Cerebellar nuclear complex (tissue), 1 donor: ENCODE measurements at places on chromosomes 5 and 9.

- no peak for DNase-seq
These were observed 267.1 kb upstream of the GRIA1 start for GRCh38 chr5:153223376-153223775.

DNA sequence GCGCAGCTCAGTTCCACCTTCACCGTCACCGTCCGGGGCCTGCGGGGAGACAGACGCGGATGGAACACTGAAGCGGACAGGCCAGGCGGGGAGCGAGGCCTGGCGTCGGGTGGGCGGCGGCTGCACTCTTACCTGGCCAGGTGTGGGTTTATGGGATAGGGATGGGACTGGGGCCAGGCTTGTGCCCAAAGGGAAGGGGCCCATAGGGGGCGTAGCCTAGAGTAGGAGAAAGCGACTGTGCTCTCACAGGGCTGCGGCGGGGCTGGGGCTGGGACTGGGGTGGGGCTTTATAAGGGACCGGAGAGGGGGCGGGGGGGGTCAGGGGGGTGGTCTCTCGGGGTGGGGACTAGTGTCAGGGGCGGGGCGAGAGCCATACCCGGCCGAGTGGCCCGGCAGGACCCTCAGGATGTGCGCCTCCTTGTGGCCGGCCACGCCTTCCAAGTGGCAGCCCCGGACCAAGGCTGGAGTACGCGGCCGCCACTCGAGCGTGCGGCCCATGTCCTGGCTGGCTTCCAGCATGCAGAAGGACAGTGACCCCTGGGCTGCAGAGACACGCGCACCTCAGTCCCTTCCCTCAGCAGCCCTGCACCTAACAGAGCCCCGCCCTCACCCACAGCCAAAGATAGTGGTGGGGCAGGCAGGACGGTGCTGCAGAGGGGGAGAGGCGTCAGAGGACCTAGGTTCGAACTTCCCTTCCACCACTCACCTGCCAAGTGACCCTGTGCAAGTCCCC, 22.8 kb downstream of the FPGS start:
- DNase-seq: no peak

DNA sequence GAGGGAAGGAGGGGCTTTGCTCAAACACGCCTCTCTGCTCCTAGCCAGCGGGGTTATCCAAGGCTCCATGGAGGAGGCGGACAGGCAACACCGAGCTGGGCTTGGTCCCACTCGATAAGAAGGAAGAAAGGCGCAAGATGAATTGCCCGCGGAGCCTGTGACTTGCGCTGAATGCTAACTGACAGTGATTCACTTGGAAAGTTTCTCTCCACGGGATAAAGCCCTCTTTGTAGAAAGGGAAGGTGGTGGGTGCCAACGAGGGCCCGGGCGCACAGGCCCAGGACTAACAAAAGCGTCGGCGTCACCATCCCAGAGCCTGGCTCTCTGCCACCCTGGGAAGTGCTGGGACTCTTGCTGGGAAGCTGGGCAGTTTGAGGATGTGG, 76.0 kb downstream of the VAV2 start:
- no peak for DNase-seq

DNA sequence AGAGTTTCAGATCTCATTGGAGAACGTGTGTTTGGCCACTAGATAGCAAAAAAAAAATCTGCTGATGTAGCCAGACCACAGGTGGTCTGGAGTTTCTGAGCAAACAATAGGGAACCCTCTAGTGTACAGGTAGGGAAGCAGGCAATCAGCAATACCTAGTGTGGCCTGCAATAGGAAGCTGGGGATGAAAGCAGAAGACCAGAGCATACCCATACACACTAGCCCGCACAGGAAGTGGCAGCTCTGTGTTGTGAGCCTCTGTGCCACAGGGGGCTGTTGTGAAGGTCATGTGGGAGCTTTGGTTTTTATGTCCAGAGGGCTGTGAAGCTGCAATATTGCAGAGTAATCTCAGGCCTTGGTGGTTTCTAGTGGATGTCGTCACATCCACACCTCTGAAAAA, 81.2 kb downstream of the MTAP start:
- DNase-seq: no peak

DNA sequence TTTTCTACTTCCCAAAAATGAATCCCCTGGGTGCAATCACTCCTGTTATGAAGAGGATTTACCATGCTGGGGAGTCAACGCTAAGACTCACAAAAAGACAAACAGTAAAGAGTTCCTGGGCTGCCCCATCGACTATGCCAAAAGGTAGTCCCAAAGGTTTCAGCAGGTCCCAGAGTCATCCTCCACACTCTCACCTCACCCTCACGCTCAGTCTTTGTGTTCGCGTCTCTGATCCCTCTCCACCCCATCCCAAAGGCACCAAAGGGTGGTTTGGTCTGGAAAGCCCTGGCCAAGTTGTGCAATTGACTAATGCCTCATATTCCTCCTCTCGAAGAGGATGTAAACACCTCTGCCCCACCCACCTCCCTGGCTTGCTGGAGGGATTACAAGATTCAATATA, 240.2 kb upstream of the NFIL3 start:
- DNase-seq: no peak

DNA sequence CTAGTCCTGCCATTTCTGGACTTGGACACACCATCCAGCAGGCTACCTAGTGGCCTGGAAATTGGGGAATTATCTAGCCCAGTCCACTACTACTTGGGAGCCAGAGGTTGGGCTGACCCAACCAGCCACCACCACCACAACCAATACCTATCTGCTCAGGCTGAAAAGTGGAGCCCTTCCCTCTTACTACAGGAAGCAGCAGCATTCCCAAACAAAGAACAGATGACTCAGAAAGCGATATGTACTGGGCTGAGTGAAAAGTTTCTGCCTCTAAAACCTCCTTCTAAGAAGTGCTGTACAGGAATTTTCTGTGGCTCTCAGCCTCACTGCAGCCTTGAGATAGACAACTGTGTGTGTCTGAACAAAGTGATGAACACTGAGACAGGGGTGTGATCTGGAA, 279.4 kb downstream of the CDH10 start:
- DNase-seq: no peak

DNA sequence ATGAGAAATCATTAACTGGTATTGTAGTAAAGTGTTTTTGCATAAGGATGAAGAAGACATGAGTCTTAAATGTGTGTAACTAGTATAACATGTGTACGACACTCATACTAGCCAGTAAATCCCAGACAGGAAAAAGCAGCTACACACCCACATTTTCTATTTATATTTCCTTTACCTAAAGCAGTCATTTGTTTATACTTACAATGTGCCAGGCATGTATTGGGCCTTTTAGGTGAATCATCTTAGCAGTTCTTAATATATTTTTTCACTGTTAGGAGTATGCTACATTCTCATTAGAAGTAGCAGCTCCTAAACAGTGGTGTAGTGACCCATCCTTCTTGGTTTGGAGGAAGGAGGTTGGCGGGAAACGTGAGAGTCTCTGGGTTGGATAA, 55.8 kb upstream of the TMC1 start:
- no peak for DNase-seq

- DNase-seq: no peak
These were observed 26.8 kb upstream of the APC start for GRCh38 chr5:112710896-112711295.

- DNase-seq: no peak
These were observed 25.9 kb downstream of the CDC42SE2 start for GRCh38 chr5:131289738-131290137.

DNA sequence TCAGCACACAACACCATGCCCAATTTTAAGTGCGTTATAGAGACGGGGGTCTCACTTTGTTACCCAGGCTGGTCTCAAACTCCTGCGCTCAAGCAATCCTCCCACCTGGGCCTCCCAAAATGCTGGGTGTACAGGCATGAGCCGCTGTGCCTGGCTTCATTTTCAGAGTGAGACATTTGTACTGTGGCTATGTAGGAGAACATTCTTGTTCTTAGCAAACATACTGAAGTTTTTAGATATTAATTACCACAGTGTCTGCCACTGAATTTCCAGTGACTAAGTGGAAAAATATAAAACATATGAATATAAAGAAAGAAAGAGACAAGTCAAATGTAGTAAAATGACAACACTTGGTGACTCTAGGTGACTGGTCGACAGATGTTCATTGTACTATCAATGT, 20.9 kb downstream of the BTNL9 start:
- DNase-seq: no peak

DNA sequence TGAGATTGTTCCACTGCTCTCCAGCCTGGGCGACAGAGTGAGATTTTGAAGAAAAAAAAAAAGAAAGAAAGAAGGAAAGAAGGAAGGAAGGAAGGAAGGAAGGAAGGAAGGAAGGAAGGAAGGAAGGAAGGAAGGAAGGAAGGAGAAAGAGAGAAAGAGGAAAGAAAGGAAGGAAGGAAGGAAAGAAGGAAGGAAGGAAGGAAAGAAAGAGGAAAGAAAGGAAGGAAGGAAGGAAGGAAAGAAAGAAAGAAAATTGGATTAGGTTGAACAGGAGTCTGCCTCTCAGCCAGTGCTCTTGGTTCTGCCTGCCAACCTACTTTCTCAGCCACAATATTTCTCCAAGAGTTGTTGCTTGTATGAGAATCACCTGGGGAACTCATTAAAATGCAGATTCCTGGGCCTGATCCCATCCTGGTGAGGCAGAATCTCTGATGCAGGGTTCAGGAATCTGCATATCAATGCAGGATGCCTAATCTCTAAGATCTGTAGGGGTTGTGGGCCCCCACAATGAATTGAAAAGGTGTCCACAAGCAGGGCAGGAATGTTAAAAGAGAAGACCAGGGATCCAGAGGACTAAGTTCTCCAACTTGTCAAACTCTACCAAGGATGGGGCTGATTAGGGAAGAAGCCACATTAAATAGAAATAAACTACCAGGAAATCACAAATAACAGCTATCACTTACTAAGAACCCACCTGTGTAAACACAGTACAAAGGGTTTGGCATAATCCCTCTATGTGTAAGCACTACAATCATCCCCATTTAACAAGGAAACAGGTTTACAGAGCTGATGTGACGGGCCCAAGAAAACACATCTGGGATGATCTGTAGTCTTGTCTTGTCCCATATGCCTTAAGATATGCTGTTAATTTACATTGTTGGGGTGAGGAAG, 23.4 kb upstream of the GALNT10 start:
- no peak for DNase-seq

- no peak for DNase-seq
These were observed 91.1 kb upstream of the PPP1R26 start for GRCh38 chr9:135388530-135388929.

DNA sequence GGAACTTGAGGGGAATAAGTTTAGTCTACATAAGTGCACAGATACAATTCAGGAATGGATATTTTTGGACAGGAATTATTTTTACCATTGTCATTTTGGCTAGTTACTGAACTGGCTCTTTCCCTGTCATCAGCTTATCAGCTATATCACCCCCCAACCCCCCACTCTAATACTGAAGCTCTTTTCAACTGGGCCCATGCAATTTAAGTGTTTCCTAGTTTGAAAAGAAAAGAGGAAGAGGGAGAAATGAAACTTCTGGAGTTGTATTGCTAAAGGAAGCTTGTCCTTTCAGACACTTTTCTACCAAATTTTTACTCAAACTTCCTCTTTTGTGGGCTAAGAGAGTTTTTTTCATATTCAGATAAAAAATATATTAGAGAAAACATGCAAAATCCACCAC, 18.5 kb upstream of the TIMD4 start:
- no peak for DNase-seq

GRCh38 chr5:135232958-135233357, 166.1 kb downstream of the MACROH2A1 start:
- DNase-seq: no peak

DNA sequence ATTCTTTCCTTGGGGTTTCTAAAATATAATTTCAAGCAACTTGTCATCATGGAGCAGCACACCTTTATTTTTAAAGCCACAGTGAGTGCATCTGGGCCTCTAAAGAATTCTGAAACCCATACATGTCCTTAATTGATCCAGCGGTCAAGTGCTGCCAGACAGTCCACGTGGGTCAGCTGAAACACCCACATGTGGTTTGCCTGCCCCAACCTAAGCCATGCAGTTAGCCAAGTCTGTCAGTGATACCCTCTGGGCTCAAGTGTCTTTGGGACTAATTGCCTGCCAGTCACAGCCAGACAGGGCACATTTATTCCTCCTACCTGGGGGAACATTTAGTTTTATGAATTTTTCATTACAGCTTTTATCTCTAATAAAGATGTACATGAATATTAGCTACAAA, 291.4 kb upstream of the SLC30A5 start:
- DNase-seq: no peak

GRCh38 chr5:135054546-135054945, 20.5 kb upstream of the PITX1 start:
- no peak for DNase-seq

- DNase-seq: no peak
These were observed 43.8 kb upstream of the GAS1 start for GRCh38 chr9:86991077-86991476.

DNA sequence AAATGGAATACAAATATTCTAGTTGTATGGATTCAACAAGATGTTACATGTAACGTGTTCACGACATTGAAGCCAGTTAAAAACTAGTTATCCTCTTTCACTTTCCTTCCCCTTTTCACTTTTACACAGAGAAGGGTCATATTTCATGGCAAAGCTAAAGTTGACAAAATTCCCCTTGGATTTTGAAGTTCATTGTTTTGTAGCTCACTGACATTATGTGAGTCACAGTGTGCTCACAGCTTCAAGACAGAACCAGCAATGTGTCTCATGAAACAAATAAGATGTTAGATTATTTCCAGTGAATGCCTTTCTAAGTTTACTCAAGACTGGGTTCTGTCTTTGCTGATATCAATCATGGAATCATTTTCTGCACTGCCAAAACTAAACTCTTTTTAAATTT, 535.5 kb upstream of the GRIN3A start:
- no peak for DNase-seq

- DNase-seq: no peak
These were observed 137.7 kb downstream of the PRELID2 start for GRCh38 chr5:145697251-145697990.

- no peak for DNase-seq
These were observed 15.1 kb downstream of the HNRNPK start for GRCh38 chr9:83964973-83965349.

DNA sequence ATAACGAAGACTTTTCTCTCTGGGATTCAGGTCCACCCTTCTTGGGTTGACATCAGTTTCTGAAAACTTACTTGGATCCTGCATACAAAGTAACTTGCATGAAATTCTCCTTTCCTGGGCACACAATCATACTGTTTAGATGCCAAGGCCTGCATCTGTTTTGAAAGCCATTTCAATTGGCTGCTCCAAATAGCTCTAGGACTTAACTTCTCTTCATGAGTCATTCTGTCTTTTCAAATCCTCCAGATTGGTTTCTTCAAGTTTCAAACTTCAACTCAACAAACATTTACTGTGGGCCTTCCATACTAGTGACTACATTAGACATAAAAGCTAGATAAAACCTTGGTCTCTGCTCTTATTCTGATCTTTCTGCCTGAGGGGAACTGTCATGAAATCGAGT, 54.8 kb upstream of the HMHB1 start:
- DNase-seq: no peak

DNA sequence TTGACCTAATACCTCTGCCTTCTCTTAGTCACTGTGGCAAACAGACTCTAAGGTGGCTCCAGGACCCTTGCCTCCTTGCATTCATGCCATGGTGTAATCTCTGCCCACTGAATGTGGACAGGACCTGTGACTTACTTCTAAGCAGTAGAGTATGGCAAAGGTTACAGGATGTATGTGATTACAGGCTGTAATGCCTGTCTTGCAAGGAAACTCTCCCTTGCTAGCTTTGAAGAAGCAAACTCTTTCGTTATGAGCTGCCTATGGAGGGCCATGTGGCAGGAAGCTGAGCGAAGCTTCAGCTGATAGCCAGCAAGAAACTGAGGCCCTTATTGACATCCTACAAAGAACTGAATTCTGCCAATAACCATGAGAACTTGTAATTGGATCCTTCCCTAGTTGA, 103.3 kb upstream of the HMHB1 start:
- DNase-seq: no peak

- no peak for DNase-seq
These were observed 62.5 kb downstream of the CSNK1A1 start for GRCh38 chr5:149488645-149489306.

- DNase-seq: no peak
These were observed 32.1 kb downstream of the PRRC1 start for GRCh38 chr5:127549551-127549950.
